ENCODE measurements at places on chromosomes 3 and 15.

DNA sequence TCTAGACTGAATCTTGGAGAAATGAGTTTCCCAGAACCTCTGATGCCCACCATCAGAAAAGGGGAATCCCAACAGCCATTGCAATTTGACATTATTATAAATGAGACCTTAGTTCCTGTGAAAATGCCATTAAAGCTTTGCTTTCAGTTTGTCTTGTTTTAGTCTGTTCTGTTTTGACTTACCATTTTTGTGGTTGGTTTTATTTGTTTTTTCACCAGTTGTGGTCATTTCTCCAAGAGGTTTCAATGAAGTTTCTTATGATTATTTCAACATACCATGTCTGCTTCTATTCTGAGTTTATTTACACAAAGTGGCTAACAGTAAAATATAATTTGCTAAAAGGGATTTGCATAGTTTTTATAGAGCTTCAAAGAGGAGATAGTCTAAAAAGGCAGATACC lies 175.0 kb upstream of the MCTP2 start:
- H3K4me3 ChIP-seq = no peak overlapping the region
- no peak overlapping the region for H3K27ac ChIP-seq
- no peaks in the 10 kb centered on the region for H3K4me1 ChIP-seq
- no peak for DNase-seq
- H3K27me3 ChIP-seq = peaks cover 7% of the 10 kb centered on the region

DNA sequence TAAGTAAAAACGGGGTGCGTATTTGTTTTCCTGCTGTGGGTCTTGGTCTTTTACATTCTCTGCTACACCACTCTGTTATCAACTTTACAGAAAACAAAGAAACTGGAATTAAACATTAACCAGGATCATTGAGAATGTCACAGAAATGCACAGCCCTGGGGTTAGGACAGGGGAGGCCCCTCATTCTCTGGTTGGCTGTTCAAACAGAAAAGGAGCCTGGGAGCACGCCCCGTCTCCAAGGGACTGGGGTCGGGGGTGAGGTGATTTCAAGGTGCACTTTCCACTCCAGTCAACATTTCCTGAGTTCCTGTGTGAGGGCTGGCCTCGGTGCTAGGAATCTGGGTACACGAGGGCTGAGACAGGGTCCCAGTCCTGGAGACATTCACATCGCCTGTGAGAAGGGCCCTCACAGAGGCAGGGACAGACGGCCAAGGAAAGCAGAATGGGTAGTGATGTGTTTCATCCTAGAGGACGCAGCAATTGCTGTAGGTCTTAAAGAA lies 30.3 kb downstream of the CPN2 start:
- DNase-seq = no peak
- no peak overlapping the region for H3K4me3 ChIP-seq
- no peaks in the 10 kb centered on the region for H3K36me3 ChIP-seq
- H3K4me1 ChIP-seq = peaks cover 12% of the 10 kb centered on the region
- peaks cover 30% of the 10 kb centered on the region for H3K27me3 ChIP-seq

DNA sequence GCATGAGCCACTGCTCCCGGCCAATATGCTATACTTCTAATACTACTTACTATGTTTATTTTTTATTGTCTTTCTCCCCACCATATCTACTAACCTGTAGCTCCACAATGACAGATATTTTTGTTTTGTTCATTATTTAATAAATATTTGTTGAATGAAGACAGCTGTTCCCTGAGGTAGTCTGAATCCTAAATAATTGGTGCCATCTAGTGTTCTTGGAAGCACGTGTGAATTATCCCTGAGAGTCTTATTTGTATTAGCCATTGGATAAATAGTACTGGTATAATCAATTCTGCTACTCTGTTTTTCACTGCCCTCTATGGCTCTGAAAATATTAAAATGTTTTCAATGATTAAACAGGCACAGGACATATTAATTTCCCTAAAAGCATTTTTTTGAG lies 5.6 kb upstream of the APPL1 start:
- no peak for DNase-seq
- H3K4me3 ChIP-seq = no peak overlapping the region
- H3K36me3 ChIP-seq = no peaks in the 10 kb centered on the region
- no peak overlapping the region for H3K27ac ChIP-seq
- H3K4me1 ChIP-seq = peaks cover 7% of the 10 kb centered on the region

- H3K4me1 ChIP-seq = no peaks in the 10 kb centered on the region
- no peak overlapping the region for H3K27ac ChIP-seq
- peaks cover 4% of the 10 kb centered on the region for H3K27me3 ChIP-seq
- DNase-seq = no peak
- no peak overlapping the region for H3K4me3 ChIP-seq
Observed at GRCh38 chr15:50095938-50096821, 22.9 kb downstream of the ATP8B4 start.

DNA sequence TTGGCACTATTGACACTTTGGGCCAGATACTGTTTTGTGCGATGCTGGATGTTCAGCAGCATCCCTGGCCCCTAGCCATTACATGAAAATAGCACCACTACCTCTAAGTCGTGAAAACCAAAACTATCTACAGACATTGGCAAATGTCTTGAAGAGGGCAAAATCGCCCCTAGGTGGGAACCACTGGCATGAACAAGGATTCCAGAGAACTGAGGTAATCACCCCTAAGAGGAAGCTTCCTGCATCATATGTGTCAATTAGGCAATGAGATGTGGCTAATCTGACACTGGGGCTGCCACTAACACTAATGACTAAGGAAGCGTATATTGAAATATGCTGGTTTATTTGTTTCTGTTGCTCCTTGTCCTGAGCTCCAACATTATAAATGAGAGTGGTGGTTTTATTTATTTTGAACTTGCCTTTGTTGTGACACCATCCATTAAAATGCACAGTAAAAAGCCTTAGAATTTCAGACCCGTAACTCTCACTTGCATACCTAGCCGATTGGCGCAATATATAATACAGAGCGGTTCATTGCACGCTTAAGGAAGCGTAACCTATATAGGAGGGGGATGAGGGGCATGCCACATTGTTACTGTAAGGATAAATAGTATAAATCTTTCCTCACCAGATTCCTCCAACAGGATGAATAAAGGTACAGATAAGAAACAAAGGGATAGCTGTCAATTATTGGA lies 299.8 kb upstream of the CNTN4 start:
- no peaks in the 10 kb centered on the region for H3K36me3 ChIP-seq
- no peak overlapping the region for H3K4me3 ChIP-seq
- no peaks in the 10 kb centered on the region for H3K27me3 ChIP-seq
- no peak overlapping the region for H3K27ac ChIP-seq
- no peaks in the 10 kb centered on the region for H3K4me1 ChIP-seq

DNA sequence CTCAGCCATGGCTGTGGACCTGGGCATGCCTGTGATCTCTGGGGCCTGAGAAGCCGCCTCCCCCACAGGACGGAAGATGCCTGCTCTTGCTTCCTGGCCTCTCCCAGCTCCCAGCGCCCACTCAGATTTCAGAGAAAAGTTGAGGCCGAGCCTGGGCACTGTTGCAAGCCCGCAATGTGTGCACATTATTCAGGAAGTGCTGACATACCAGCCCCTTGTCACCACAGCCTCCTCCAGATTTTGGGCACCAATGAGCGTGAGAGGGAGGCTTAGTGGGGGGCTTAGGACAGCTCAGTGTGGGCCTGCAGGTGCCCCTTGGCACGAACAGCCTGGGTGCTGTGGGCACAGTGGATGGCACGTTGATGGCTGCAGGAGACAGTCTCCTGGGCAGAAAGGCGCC lies 1400.9 kb upstream of the ALCAM start:
- no peak overlapping the region for H3K4me3 ChIP-seq
- H3K27ac ChIP-seq = no peak overlapping the region
- H3K27me3 ChIP-seq = no peaks in the 10 kb centered on the region
- no peaks in the 10 kb centered on the region for H3K36me3 ChIP-seq

Data from activated naive CD8-positive, alpha-beta T cell treated with anti-CD3 and anti-CD28 coated beads, Interleukin-2, amount 50 U/mL, for 24 hours (primary cell).